Kidney glomerular epithelial cell (primary cell): ENCODE measurements at places on chromosomes 3 and 15.

GRCh38 chr15:38745126-38745525 is 180.5 kb upstream of the RASGRP1 start:
- no peak for DNase-seq

GRCh38 chr3:78178740-78179363 is 1139.0 kb downstream of the ROBO2 start:
- DNase-seq: no peak

DNA sequence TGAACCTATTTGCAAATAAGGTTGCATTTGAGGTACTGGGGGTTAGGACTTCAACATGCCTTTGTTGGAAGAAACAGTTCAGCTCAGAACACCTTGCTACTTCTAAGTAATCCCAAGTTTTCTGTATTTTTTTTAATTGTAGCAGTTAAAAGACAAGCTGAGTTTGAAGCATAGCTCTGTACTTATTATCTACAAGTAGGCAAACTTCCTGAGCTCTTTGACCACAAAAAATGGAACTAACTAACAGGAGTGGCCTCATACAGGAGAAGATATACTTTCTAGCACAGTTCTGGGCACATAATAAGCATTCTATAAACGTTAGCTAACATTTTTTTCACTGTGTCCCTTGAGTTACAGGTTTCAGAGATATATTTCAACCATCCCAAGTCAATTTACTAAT is 159.2 kb downstream of the CHST2 start:
- DNase-seq: no peak

DNA sequence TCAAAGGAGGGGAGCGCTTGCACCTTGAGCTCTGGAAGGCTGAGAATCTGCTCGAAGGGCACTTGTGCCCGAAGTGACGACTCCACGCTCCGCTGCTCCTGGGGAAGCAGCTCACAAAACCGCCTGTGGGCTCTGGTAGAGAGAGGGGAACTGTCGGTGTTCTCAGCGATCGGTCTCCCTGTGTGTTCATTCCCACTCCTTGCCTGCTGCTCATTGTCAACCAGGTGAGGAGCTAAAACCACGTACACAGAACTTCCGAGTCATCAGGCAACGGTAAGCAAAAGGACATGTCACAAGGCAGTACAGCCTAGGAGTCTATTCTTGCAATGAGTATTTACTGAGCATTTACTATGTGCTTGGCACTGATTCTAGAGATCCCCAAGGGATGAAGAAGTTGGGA is 1.5 kb downstream of the CIB1 start:
- DNase-seq: no peak

GRCh38 chr3:3927965-3928364 is 128.7 kb downstream of the LRRN1 start:
- no peak for DNase-seq

GRCh38 chr15:100247228-100248225 is 94.2 kb downstream of the ADAMTS17 start:
- no peak for DNase-seq

DNA sequence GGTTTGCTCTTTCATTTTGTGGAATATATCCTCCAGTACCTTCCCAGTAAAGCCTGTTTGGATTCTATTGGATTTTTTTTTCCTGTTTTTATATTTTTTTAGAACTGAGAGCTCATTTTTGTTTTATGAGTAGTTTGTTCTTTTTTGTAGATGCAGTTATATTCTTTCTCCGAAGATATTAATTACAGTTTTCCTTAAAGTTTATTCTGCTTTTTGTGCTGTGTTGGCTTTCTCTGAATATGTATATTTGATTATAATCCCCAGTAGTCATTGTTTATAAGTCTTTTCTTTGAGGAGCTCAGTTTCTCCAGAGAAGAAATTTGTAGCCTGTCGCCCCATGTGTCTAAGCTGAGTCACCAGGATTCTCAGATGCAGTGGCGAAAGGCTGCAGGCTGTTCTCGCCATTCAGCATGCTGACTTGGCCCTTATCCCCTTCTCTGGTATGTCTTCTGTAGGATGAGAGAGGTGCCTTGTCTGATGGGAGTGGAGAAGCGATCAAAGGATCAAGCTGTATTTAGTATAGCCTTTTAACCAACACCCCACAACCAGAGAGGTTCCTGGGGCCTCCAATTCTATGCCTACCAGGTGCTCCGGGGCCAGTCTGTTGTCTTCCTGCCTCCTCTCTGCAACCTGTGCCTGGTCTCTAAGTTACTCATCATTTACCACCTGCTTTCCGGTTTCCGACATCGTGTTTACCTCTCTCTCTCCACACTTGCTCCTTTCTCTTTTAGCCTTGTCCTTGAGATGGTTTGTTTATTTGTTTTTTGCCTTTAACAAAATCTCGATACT is 31.7 kb upstream of the MFSD1 start:
- DNase-seq: no peak

- no peak for DNase-seq
These were observed 20.4 kb downstream of the LDHAL6B start for GRCh38 chr15:59227021-59227420.

- no peak for DNase-seq
These were observed 26.9 kb upstream of the MYO1E start for GRCh38 chr15:59399465-59400102.

- DNase-seq: no peak
These were observed 34.1 kb downstream of the SMARCC1 start for GRCh38 chr3:47747558-47747957.

GRCh38 chr15:66882251-66883020 is 180.4 kb downstream of the SMAD6 start:
- peak; percentile 41 for DNase-seq

- DNase-seq: no peak
These were observed at the start of gene CHRM5 for GRCh38 chr15:33968224-33968623. Gene CHRM5, plus strand, starts transcription at chr15:33968497. Its CDS starts 94,221 bp downstream, at chr15:34062718.

- no peak for DNase-seq
These were observed 168.2 kb downstream of the PEAK1 start for GRCh38 chr15:77251662-77252061.

- no peak for DNase-seq
These were observed at the start of gene ANKUB1 for GRCh38 chr3:149792452-149793270. Gene ANKUB1, minus strand, starts transcription at chr3:149792554. Its CDS starts 188 bp downstream, at chr3:149792366.

DNA sequence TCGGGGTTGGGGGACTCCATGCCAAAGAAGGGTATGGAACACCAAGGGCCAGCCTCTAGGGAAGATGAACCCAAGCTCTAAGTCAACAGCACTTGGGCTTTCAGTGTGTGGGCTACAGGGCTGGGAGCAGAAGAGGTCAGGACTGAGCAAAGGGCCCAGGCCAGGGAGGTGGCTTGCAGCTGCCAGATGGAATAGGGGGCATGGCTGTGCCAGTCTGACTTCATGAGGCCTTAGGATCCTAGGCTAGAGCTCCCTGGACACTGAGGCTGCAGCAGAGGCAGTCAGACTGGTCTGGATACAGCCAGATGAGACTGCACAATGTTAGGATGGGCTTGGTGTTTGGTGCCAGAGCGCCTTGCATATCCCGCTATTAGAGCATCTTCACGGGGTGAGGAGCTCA is 3.8 kb downstream of the RASGRF1 start:
- no peak for DNase-seq

- no peak for DNase-seq
These were observed 33.1 kb downstream of the BHLHE40 start for GRCh38 chr3:5012367-5012766.

- no peak for DNase-seq
These were observed 229.2 kb upstream of the CHRNA7 start for GRCh38 chr15:31801152-31801551.

DNA sequence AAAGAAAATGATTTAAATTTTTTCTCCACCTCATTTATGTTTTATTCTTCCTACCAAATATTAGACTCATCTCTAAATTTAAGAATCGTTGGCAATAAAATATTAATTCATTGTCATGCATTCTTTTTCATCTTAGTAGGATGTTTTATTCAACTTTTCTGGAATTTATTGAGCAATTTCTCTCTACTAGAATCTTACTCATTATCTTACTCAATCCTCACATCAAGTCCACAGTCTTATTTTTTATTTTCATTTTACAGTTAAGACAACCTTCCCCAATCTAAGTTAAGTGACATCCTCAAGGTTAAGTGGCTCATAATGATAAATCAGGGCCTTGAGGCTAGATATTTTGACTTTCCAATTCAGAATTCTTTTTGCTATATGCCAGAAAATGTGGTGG is 15.9 kb upstream of the ALDH1A2 start:
- DNase-seq: no peak

- DNase-seq: no peak
These were observed 512.6 kb upstream of the NAALADL2 start for GRCh38 chr3:174346571-174346970.

DNA sequence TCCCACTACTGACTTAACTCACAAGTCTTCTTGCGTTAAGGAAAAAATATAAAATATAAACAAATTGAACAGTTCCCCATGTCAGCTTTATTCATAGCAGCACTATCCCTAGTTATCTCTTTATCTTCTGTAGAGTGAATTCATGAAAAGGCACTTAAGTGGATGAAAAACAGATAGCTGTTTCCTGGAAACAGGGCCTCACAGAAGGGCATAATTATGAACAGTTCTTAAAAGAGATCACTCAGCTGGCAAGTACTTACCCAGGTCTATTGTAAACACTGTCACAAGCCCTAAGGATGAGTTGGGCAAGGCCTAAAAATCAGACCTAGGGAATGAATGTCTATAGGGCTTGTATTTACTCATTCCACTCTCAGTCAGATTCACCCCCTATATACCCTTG is 10.7 kb downstream of the MB21D2 start:
- no peak for DNase-seq

DNA sequence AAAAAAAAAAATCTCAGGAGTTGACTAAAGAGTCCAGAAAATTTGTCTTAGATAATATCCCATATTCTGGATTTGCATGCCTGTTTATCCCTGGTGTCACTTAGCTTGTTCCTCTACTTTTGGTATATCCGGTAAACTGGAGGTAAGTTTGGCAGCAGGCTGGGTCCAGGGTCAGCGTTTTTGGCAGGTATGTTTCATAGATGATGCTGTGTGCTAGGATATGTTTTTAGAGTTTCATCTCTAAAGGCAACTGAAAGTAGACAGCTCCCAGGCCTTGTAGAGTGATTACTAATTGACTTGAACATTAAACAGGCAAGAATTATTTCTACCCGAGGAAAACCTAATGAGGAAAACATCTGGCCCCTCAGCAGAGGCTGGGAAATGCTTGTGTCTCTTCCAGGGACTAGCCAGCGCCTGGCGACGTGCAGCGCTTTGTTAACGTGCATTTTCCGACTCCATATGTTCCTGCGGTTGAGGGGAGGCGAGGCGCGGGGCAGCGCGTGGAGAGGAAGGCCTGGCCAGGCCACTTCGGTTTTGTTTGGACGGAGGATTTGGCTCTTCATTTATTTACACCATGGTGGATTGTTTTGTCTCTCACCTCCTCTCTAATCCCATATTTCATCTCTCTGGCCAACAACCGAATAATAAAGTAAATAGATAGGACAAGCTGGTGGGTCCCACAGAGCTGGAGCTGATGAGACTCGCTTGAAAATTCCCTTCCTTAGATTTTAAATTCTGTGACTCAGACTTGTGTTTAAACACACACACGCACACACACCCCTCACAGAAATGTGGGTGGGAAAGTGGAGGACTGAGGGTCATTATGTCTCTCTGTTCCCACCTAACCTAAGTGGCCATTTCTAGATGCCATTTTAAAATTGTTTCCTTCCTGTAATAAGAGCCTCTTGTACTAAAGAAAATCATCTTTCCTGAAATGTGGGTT is 65.3 kb downstream of the ASB7 start:
- no peak for DNase-seq

GRCh38 chr15:42549741-42550392 is 1.2 kb downstream of the HAUS2 start:
- no peak for DNase-seq

DNA sequence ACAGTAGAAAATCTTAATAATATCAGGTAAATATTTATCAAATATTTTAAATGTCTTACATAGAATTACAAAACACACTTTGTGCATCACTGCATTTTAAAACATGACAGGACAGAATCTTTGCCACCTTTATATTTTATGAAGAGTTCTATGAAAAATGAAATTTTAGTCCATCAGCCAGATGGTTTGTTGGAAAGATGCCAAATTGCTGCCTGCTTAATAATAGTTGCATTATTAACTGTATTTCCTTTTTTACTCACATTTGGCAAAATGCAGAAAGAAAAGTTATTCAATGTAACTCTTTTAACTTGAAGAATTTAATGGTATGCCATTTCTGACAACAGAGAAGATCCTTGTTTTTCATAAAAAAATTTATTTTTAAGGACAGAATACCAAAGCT is 1271.6 kb downstream of the NSUN3 start:
- DNase-seq: no peak

- no peak for DNase-seq
These were observed 279.0 kb downstream of the OXSM start for GRCh38 chr3:26068890-26069289.

GRCh38 chr3:98021830-98022560 is 13.1 kb downstream of the GABRR3 start:
- peak; percentile 18 for DNase-seq

GRCh38 chr15:91456921-91457320 is 356.9 kb downstream of the SV2B start:
- DNase-seq: no peak

DNA sequence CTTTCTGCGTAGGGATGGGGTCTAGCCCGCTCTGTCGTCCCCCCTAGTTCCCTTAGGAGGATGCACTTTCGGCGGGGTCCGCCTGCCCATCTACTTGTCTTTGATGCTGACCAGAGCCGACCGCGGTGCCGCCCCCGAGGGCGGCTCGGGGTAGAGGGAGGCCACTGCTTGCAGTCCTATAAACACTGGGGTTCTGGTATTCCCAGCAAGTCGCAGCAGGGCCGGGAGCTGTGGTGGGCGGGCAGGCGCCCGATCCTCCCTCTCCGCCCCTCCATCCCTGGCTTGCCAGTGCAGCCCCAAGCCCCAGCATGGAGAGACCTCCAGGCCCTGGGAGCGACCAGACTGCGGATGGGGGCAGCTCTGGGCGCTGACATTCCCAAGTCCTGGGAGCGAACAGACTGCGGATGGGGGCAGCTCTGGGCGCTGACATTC is 830 bp downstream of the SEMA4B start:
- no peak for DNase-seq
